ENCODE measurements at places on chromosomes 2 and 18.

GRCh38 chr18:77123320-77124231 lies 9.0 kb downstream of the MBP start:
- no peak for DNase-seq

GRCh38 chr2:108972663-108973062 lies 16.4 kb downstream of the EDAR start:
- DNase-seq = no peak

- DNase-seq = no peak
These were observed 566 bp downstream of the GATA6 start for GRCh38 chr18:22169889-22170420.

GRCh38 chr2:42744545-42745082 lies 19.3 kb downstream of the OXER1 start:
- no peak for DNase-seq

GRCh38 chr2:154470376-154470775 lies 228.1 kb upstream of the KCNJ3 start:
- DNase-seq = peak; percentile 19

GRCh38 chr18:48545757-48546321 lies 7.0 kb downstream of the CTIF start:
- DNase-seq = no peak

- no peak for DNase-seq
These were observed 81.2 kb upstream of the STK17B start for GRCh38 chr2:196252408-196253115.

DNA sequence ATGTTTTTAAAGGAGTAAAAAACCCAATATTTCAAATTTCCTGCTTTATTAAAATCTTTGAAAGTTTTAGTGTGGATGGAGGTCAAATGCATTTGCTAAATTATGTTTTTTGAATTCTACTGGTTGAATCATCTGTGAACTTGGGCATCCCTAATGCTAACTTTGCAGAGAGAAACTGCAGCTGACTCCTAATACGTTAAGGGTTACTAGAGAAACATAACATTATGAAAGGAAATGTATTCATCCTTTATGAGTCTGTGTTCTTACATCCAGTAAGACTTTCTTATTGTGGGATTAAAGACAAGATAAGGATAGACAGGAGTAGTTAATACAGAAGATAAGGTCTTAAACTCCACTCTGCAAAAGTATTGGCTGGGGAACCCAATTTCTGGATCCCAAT lies 140.6 kb downstream of the FAM124B start:
- DNase-seq = no peak

DNA sequence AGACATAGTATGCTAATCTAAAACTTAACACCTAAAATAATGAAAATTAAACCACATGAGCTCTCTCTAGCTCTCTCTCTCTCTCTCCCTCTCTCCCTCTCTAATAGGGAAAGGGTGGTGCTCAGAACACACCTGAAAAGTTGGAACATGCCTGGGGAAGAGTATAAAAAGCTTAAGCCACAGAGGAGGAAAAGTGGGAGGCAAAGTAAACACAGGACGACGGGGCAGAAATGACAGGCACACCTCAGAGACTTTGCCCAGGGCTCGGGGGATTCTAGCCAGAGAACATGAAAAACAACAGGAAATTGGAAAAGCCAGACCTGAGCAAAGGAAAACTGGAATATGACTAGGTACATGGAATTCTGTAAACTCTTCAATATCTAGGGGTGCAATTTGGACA lies 666.1 kb downstream of the BCL11A start:
- DNase-seq = no peak

DNA sequence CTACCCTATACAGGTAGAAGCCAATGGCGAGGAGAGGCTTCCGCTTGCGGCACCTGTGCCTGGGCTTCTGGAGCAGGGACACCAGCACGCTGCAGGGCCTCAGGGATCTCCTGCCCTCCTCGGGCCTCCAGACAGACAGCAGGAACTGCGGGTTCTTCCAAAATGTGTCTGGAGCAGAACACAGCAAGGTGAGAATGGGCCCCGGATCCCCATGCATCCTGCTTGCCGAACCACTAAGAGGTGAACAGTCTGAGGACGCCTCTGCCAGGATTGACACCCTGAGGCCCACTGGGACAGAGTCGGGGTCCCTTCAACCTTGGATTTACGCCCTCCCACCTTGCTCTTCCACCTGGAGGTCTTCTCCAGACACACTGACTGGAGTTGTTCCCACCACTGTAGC lies 25.4 kb downstream of the CAPN14 start:
- DNase-seq = no peak

- no peak for DNase-seq
These were observed 134.1 kb upstream of the CREB1 start for GRCh38 chr2:207395535-207396251.

- no peak for DNase-seq
These were observed 80.7 kb downstream of the PTPN2 start for GRCh38 chr18:12803069-12803936.

DNA sequence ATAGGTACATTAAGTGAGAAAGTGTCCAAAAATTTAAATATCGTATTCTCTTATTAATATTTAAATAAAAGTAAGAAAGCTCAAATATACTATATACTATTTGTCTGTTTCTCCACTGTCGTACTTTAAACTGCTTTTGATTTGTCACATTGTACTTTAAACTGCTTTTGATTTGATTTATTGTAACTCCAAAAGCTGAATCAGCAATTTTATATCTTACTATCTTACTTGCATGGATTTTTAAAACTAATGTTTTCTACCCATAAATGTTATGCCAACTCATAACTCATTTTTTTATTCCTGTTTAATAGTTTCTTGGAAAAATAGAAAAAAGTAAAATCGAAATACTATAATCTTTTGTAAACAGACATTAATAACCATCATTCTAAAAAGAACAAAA lies 1128.2 kb upstream of the ACVR2A start:
- DNase-seq = no peak

DNA sequence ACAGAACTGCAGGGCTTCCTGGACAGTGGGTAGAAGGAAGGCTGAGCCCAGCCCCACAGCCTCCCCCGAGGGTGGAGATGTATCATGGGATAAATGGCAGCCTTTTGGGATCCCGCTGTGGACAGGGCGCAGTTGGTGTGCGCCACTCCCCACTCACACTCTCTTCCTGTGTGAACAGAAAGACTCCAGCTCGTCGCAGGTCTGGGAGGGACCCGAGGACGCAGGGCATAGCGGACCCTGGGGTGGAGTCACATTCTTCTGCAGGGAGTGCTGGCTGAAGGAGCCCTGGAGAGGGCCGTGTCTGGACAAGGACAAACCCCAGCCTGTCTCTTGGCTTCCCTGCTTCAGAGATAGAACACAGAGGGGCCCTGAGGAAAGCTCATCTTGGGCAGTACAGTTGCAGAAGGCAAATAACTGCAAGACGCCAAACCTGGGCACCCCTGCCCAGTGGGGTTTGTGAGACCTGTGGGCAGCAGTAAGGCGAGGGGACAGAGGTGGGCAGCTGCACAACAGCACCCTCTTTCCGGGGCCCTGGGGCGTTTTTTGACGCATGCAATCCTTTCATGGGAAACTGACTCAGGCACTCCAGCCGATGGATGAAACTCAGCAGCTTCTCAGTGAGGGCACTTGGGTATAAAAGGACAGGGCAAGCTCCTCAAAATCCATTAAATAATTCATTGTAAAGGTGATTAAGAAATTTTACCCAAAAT lies 101.9 kb downstream of the USP40 start:
- DNase-seq = no peak

- no peak for DNase-seq
These were observed 126.6 kb upstream of the SLC1A4 start for GRCh38 chr2:64862623-64863022.

All from NCI-H446 treated with DMSO at 0.1 percent for 48 hours (cell line).